ENCODE measurements at places on chromosomes 1 and 21.

DNA sequence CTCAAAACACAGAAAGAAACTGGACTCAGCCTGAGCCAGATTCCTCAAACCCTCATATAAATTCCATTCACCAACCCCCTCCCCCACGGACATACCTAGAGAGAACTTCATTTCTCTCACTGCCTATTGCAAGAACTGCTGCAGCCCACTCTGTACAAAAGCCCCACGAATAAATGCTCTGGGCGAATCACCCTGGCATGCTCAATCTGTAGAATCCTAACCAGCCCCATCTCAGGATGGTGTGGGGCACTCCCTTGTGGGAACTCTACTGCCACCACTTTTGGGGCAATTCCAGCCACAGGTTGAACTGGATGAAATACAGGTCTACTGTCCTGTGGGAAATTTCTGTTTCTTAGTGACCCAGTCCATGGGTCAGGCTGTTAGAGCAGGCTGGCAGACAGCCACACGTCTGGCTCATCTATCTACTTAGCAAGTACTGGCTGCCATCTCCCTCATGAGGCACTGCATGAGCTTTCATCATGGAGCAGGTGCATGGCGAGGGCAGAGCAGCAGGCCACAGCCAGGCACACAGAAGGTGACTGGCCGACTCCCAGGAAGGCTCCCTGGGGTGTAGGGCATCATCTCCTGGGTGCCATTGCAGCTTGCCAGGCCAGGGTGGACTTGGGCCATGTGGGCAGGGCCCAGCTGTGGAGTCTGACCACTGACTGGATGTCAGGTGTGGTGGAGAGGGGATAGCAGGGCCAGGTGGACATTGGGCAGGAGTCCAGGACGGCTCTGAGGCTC lies 1.6 kb upstream of the C1orf35 start:
- DNase-seq, result no peak

GRCh38 chr1:15826810-15827507 lies 19.5 kb upstream of the UQCRHL start:
- no peak for DNase-seq

DNA sequence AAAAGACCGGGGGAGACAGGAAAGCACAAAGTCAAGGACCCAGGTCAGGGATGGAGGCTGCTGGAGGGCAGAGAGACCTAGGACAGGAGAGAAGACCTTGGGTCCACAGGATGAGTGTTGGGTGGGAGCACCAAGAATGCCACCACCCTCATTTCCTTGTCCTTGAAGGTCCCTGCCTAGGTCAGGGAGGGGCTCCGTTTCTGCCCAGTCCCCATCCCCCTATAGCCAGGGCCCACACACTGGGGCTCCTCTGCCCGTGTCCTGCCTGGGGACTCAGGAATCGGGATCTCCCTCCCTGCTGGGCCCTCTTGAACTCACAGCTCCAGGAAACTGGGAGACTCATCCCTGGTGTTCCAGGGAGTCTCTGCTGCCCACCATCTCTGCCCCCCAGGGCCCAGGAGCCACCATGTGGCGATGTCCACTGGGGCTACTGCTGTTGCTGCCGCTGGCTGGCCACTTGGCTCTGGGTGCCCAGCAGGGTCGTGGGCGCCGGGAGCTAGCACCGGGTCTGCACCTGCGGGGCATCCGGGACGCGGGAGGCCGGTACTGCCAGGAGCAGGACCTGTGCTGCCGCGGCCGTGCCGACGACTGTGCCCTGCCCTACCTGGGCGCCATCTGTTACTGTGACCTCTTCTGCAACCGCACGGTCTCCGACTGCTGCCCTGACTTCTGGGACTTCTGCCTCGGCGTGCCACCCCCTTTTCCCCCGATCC lies 584 bp downstream of the TINAGL1 start:
- no peak for DNase-seq

GRCh38 chr1:962381-963300 lies 2.3 kb downstream of the KLHL17 start:
- no peak for DNase-seq

GRCh38 chr1:184630679-184631060 lies 124.0 kb downstream of the EDEM3 start:
- no peak for DNase-seq

DNA sequence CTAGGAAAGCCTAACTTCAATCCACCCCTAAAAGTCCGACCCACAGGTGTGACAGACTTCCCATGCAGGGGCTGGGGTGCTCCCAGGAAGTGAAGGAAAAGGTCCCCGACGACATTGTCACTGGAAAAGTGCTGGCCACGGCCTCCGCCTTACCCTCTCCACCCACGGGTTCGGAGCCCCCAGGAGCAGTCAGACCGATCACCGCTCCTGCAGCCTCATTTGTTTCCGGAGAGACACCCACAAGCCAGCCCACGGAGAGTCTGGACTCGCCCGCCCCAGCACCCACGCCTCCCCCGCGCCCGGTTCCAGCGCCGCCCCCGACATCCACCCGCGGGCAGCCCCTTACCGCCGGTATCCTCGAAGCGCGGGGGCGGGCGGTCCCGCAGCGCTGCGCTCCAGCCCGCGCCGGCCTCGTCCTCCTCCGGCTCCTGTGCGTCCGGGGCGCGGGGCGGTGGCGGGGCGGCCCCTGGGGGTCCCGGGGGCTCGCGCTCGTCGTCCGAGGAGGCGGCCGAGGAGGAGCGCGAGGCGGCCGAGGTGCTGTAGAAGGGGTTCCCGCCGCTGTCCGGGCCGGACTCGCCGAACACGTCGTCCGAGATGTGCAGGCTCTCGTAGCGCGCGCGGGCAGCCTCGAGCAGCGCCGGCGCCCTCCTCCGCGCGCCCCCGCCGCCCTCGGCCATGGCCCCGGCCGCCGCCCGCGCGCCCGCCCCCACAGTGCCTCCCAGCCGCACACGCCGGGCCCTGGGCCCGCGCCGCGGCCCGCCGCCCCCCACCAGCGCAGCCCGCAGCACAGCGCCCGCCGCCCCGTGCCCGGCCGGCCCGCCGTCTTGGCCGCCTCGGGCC lies 660 bp downstream of the PGBD5 start:
- DNase-seq, result no peak

Data from stimulated activated CD8-positive, alpha-beta memory T cell treated with anti-CD3 and anti-CD28 coated beads, Interleukin-7, amount 100 ng/mL, for 48 hours (primary cell).